ENCODE measurements at places on chromosomes 5 and 9.

DNA sequence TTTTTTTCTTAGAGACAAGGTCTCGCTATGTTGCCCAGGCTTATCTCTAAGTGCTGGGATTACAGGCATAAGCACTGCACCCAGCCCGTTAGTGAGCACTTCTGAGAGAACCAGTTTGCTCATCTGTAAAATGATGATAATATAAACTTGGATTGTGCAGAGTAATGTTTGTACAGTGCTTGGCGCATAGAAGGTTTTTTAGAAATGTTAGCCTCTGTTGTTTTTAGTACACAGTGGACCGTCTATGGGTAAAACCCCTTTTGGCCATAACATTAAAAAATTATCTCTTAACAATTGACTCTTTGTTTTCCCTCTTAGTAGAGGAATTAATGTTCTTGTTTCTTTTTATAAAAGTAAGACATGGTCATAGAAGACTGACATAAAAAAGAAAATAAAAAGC, 202.1 kb downstream of the PCSK5 start:
- no peak for DNase-seq

DNA sequence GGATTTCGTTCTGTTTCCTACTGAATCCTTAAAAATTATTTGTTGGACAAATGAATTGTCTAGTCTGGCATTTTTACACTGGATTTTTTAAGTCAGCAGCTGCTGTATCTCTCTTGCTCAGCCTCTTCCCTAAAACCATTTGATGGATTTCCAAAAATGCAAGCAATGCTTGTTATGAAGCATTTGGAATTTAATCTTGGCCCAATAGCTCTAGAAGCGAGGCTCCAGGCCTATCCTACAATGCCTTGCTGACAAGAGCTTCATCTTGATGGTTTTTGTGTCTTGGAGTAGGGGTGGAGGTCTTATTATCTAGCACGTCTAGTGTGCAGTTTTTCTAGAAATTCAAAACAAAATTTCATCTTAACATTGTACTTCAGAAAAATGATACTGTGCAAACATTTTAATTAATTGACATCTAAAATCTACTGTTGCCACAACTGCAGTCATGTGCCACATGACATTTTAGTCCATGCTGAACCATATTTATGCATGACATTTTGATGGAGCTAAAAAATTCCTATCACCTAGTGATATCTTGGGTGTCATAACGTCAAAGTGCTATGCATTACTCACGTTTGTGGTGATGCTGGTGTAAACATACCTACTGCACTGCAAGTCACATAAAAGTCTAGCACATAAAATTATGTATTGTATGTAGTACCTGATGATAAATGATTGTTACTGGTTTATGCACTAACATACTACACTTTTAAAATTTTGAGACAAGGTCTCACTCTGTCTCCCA, 5.9 kb upstream of the RAD23B start:
- DNase-seq = no peak

- no peak for DNase-seq
Measured at GRCh38 chr9:2727374-2727773, 10.1 kb downstream of the KCNV2 start.

DNA sequence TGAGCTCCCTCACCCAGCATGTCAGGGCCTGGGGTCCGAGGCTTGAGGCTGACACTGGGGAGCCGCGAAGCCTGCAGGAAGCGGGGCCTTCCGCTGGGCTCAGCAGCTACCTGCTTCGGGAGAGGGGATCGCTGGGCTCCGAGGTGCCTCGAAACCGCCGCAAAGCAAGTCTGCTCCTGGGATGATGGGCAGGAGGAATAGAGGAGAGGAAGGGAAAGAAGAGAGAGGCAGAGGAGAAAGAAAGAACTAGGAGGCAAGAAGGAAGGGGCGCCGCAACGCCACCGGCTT, 1.5 kb upstream of the PRDM12 start:
- no peak for DNase-seq

GRCh38 chr9:91474656-91475055, 51.0 kb upstream of the NFIL3 start:
- no peak for DNase-seq

DNA sequence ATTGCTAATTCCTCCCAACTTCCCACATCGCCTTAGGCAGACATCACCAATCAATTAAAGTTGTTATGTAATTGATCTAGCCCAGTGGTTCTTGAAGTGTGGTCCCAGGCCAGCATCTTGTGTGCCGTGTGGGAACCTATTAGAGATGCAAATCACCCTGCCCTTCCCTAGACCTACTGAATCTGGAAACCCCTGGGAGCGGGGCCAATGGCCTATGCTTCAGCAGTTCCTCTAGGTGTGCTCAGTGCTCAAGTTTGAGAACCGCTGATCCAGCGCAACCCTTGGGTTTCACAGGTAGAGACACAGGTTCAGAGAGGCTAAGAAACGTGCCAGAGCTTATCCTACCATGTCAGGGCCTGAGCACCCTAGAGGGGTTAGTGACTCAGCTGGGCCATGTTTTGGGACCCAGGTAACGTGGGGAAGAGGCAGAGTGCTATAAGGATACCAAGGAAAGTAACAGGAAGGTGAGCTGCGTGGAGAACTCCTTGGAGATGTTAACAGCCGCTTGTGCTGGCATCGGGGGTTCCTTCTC, 4.4 kb downstream of the SLC34A1 start:
- no peak for DNase-seq

- no peak for DNase-seq
Measured at GRCh38 chr5:66538531-66538930, 57.7 kb upstream of the MAST4 start.

DNA sequence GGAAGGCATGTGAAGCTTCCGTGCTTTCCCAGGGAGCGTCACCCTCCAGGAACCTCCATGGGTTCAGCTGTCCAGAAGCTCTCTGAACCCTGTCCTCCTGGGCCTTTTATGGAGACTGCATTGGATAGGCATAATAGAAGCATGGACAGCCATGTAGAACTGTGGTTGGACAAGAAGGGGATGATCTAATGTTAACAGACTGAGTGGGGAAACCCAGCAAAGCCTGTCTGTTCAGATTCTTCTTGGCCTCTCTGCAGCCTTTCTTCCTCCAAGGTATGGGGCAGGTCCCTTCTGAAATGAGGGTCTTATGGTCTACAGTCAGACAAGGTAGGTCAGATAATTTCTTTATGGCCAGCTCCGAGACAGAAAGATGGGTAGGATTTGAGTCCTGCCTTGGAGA, 59.1 kb upstream of the CTNNA1 start:
- no peak for DNase-seq

DNA sequence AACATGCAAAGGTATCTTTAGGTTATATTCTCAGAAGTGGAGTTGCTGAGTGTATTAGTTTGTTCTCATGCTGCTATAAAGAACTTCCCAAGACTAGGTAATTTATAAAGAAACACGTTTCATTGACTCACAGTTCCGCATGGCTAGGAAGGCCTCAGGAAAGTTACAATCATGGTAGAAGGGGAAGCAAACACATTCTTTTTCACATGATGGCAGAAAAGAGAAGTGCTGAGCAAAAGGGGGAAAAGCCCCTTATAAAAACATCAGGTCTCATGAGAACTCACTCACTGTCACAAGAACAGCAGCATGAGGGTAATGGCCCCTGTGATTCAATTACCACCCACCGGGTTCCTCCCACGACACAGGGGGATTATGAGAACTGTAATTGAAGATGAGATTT, 163.6 kb upstream of the PRLR start:
- no peak for DNase-seq

DNA sequence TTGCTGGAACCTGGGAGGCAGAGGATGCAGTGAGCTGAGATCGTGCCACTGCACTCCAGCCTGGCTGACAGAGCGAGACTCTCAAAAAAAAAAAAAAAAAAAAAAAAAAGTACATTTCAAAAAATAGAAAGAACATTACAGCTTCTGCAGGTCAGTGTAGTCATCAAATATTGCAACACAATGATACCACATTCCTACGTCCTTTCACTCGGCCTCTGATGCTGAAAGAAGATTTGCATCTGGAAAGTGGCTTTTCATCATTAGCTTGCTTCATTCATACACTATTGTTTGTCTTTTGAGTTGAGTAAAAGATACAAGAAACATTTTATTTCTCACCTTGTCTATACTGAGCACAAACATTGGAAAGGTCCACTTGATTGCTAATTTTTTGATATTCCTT, 59.6 kb upstream of the CPLANE1 start:
- DNase-seq = no peak
